NCI-H446 (cell line): ENCODE measurements at places on chromosomes 2 and 18.

DNA sequence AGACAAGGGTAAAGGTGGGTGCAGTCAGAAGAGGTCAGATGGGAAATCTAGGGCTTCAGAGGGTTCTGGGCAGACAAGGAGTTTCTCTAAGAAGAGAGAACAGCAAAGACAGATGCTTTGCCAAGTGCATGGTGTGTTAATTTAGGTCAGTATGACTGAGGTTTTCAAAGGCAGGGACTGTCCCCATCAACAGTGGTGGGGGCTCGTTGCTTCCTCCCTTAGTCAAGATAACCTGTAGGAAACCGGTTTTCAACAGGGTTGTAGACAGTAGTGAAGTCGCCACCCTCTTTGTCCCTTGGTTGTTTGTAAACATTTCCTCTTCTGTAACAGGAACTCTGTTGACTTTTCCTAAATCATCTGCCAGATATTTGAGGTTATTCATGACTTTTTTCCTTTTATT lies 11.6 kb downstream of the RAB12 start:
- DNase-seq: no peak

DNA sequence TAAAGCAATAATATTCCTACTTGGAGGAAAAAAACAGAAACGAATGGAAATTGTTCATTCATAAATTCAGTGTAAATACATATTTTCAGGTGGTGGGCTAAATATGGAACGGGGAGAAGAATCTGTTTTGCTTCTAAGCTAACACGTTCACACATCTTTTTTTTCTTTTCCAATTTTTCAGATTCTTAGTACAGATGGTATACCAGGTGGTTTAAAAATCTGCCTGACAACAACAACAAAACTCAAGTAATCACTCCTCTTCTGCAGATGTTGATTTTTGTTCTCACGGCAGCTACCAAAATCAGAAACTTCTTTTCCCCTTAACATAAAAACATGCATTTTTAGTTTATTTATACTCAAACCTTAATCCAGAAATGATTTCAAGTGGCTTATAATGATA lies 164.8 kb upstream of the SYT4 start:
- no peak for DNase-seq

DNA sequence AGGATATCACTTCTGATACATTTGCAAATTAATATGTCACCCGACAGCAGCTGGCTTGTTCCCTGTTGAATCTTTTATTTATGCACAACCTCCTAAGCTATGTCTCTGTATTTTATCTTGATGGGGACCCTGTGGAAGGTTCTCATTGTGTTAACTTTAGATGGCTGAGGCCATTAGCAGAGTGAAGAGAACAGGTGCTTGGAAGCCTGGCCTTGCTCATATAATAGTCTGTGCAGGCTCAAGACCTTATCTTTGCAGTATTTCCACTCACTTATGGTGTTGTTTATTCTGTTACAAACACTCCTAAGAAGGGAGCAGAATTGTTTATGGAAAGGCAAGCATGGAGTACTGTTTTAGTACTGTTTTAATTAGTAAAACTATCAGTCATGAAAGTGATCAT lies 107.6 kb downstream of the SETBP1 start:
- DNase-seq: no peak

DNA sequence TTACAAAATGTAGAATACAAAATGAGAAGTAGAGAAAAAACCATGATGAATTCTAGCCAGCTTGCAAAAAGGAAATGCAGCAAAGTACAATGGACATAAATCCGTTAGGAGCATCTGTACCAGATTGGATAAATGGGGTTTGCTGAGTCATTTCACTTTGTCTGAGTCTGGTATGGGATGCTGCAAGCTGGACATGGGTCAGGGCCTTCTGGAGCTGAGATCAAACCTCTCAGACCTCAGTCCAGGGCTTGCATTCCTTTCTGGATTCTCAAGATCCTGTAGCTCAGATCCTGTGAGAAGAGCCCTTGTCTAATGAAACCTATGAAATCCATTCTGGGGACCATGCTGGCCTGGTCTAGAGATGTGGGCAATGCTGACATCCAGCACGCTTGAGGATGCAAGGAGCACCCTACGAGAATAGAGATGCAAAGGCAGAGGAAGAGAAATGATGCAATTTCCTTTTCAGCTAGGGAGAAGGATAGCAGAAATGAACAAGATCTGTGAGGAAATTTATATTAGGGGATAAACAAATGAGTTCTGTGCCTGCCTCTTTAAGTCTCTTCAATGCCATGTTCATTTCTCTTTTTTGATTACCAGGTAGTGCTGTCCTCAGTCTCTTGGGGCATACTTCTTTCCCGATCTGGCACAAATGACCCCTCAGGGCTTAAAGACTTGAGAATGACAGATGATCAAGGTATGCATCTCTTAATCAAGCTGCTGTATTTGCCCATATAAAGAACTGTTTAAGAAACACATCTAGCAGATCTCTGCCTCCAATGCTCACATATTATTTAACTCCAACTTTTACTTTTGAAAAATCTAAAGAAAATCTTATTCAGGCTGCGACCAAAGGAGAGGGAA lies 230.4 kb downstream of the MEIS1 start:
- DNase-seq: no peak

DNA sequence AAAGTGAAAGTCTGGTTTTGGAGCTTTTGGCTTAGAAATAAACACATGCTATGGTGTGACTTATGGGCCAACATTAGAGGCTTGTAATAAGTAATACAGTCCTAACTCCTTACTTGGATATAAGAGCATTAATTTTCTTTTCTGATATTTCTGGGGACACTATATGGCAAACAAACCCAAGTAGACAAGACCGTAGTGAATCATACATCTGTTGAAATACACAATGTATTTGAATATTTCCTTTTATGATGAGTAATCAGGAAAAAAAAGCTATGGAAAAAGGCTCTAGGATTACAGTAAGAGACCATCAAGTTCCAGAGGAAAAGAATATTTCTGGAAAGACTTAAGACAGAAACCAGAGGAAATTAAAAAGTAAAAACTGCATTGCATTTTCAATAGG lies 146.0 kb upstream of the CYP26B1 start:
- DNase-seq: no peak

DNA sequence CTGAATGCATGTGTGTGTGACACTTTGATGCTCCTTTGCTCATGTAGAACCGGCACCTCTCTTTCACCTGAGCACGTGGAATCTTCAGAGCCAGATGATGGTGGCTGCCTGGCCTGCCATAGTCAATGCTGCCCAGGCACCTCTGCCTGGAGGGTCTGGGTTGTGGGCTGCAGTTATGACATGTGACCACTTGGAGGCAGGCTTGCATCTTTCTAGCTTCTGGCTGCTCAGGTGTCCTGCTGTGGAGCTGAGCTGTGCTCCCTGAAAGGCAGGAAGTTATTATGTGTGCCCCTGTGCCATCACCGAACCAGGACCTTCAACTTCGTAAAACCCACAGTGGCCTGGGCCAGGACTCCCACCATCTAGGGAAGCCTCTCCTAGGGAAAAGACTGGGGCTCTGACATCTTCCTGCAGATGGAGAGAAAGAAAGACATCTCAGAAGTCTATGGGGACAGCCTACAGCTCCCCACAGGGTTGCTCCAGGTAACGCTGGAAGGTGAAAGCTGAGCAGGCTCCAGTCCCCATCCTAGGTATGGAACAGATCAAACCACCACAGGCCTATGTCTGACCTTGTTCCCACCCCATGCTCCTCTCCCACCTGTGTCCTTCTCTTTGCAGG lies 30.2 kb downstream of the PSD4 start:
- peak; percentile 74 for DNase-seq

DNA sequence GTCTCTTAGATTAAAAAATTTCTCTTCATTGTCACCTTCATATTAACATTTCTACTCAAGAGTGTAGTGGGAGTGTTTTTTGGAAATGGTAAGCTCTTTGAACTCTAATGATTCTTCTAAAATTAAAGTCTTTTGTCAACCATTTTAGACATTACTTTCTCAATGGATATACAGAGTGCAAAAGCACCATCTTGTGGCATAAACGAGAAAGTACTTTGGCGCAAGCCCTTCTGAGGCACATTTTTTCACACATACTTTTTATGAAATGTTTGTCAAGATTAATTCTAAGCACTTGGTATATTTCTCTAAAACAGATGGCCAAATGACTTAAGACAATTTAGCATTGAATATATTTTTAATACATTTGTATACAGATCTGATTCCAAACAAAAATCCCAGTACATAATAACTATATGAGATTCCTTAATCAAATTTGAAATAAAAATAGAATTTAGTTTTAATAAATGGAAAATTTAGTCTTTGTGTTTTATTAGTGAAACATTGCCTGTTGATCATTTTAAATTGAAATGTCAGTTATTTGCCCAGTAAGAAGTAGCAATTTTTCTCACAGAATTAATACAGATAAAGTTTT lies 63.3 kb upstream of the GALNT5 start:
- DNase-seq: peak; percentile 45

DNA sequence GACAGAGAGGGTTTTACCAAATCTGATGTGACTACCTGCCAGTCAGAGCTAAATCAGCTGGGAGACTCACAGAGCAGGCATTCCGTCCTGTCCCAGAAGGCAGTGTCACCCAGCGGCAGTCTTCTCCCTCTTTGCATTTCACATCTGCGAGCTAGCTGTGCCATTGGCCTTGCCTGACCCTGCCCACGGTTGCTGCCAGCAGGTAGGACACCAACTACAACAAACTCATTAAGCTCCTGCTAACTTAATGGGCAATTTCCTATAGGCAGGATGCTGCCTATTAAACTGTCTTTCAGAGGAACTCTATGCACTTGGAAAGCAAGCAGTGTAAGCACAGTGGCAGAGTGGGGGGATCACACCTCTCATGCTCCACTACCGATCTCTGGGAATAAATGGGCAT lies 116.4 kb upstream of the CAPN13 start:
- DNase-seq: no peak

- no peak for DNase-seq
Observed at GRCh38 chr2:206521612-206522011, 78.3 kb downstream of the ADAM23 start.

- no peak for DNase-seq
Observed at GRCh38 chr2:27681841-27682240, 18.2 kb downstream of the SLC4A1AP start.

DNA sequence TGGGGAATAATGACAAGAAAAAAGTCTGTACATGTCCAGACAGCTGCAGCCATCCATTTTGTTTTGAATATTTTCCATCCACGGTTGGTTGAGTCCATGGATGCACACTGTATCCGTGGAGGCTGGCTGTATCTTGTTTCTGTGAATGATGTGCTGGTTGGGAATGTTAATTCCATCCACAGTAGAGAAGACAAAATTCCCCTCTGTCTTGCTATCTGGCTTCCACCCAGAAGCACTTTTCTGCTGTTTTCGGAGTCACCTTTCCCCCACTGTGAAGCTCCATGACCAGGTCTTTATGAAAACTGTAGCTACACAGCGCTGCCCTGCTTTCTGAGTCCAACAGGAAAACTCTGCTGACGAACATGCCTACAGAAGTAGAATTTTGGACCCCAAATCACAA lies 122.3 kb downstream of the HRH4 start:
- DNase-seq: no peak

DNA sequence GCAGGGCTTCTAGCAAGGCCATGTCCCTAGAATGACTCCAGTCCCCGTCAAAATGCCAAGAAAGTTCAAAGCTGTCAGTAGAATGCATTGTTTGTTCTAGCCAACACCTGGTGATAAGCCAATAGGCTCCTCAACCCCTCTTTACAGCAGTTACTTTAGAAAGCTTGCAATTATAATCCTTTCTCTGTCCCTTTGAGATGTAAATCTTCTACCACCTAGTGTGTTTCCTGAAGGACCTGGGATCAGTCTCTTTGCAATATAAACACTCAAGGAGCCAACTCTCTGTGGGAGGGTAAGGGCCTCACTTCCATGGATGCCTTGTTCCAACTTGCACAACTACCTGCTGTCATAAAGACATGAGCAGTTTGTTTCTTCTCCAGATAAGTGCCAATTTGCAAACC lies 301.8 kb downstream of the NBAS start:
- no peak for DNase-seq

GRCh38 chr2:164877169-164877568 lies 35.5 kb upstream of the COBLL1 start:
- DNase-seq: no peak

DNA sequence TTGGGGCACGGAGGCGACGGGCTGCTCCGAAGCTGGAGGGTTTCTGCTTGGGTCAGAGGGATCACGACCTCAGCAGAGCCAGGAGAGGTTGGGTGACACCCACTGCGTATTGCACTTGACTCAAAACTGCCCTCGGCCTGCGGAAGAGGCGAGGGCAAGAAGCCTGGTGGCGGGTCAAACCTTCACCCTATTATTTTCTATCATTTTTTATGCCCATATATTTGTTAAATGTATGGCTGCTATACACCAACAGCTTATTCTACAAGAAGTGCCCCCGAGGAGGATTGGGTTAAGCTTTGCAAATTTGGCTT lies 12.6 kb upstream of the SATB2 start:
- no peak for DNase-seq

- no peak for DNase-seq
Observed at GRCh38 chr2:137886083-137886831, 78.0 kb upstream of the HNMT start.

- no peak for DNase-seq
Observed at GRCh38 chr18:55821219-55821618, 233.2 kb upstream of the TCF4 start.

- no peak for DNase-seq
Observed at GRCh38 chr2:17190527-17190926, 327.7 kb downstream of the RAD51AP2 start.

- no peak for DNase-seq
Observed at GRCh38 chr2:230668939-230669303, 43.7 kb upstream of the CAB39 start.

DNA sequence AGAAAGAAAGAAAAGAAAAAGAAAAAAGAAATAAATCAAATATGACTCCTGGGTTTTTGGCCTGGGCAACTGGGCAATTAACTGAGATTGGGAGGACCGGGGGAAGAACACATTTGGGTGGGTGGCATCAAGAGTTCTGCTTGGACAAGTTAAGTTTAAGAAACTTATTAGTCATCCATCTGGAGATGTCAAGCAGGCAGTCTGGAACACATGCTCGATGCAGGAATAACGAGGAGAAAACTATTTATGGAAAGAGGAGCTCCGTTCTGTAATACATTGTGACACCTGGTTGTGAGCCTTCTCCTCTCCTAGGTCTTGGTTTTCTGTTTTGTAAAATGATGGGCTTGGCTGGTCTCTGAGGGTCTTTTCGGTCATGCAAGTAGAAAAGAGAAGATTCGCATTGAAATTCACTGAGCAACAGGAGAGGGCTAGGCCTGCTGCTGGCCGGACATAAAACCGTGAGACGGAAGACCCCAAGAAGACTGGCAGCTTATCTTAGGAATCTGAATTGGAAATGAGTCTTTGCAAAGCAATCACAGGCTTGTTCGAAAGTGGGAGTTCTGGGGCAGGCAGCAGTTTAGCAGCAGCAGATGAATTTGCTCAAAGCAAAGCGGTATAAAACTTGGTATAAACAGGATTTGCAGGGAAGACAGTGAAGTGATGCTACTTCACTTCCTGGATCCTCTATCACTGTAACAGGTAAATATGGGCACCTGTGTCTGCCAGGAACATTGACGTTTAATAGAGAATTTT lies 51.4 kb downstream of the E2F6 start:
- DNase-seq: no peak

DNA sequence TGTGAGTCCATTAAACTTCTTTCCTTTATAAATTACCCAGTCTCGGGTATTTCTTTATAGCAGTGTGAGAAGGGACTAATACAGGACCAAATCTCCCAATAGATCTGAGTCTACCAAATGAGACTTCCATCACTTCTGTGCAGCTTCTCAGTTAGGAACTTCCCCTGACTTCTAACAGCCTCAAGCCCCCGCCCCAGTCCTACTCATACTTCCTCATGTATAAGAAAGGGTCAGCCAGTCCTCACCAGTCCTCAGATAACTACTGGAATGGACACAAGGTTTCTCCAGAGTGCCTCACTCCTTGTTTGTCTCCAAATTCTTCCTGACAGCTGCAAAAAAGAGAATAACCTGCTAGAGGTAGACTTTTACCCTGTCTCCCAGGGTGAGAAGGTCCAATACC lies 19.5 kb downstream of the TTC32 start:
- no peak for DNase-seq
